ENCODE measurements at places on chromosomes 1 and 21. TPM values are rescaled to one million over a fixed set of nuclear protein-coding genes. Genes with fewer than 3 reads are reported as not detected.

The LRRC38 gene
- total RNA-seq, result not detected

The DYNLT5 gene
- total RNA-seq, result 3.4 TPM

The ABCA4 gene
- 5.2 TPM for total RNA-seq

The C1orf115 gene
- total RNA-seq, result 28.2 TPM

The PIK3R3 gene
- 14.9 TPM for total RNA-seq

The DRAXIN gene
- 0.33 TPM for total RNA-seq

The KRTAP19-3 gene
- not detected for total RNA-seq

The SLC25A24 gene
- 50.3 TPM for total RNA-seq

The SPRR2B gene
- not detected for total RNA-seq

The CCDC185 gene
- total RNA-seq, result not detected

The RNU1-4 gene
- under 0.01 TPM for total RNA-seq

The BNIPL gene
- not detected for total RNA-seq

The BLACAT1 gene
- total RNA-seq, result under 0.01 TPM

The S100A9 gene
- not detected for total RNA-seq

The LTN1 gene
- 33.8 TPM for total RNA-seq

The ATP13A2 gene
- total RNA-seq, result 60.2 TPM

The RASSF5 gene
- total RNA-seq, result 0.33 TPM

The ITLN2 gene
- total RNA-seq, result not detected

The GBP4 gene
- total RNA-seq, result 2.0 TPM

The EXO1 gene
- total RNA-seq, result 11.9 TPM

The DNAJC8 gene
- 54.2 TPM for total RNA-seq

The IFI44L gene
- 1.3 TPM for total RNA-seq

The GPR52 gene
- total RNA-seq, result 1.6 TPM

The FCRLB gene
- 0.65 TPM for total RNA-seq

The OR2T11 gene
- not detected for total RNA-seq

The AXDND1 gene
- not detected for total RNA-seq

The AUNIP gene
- total RNA-seq, result 4.2 TPM

The FCRL2 gene
- not detected for total RNA-seq

The GPR3 gene
- 0.98 TPM for total RNA-seq

The NHLH1 gene
- total RNA-seq, result 0.19 TPM

The DNAJC11 gene
- 45.4 TPM for total RNA-seq

All from vein endothelial cell (primary cell).